ENCODE measurements at places on chromosomes 7 and 10. TPM values are rescaled to one million over a fixed set of nuclear protein-coding genes. Genes with fewer than 3 reads are reported as not detected.

DNA sequence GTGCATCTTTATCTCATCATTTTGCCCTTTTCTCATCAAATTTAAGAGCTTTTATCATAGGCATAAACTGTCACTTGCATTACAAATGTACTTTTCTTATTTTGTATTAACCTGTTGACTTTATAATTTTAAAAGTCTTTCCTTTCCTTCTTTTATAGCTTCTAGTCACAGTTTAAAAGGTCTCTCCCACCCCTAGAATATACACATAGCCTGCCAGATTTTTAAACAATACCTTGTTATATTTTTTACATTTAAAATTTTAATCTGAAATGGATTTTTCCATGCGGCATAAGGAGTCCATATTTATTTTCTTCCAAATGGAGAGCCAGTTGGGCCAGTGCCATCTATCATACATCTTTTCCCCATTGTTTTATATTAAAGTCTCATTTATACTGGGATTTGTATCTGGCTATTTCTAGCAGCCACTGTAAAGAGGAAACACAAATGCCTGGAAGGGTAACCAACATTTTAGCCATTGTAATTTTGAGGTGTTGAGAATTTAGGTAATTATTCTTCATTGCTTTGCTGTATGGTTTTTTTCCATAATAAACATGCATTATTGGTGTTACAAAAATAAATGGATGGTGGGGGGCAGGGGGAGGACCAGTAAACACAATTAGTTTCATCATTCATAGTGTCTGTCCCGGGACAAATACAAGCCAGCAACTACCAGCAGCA is 92.8 kb downstream of the CCDC71L start:
- DNase-seq: no peak

DNA sequence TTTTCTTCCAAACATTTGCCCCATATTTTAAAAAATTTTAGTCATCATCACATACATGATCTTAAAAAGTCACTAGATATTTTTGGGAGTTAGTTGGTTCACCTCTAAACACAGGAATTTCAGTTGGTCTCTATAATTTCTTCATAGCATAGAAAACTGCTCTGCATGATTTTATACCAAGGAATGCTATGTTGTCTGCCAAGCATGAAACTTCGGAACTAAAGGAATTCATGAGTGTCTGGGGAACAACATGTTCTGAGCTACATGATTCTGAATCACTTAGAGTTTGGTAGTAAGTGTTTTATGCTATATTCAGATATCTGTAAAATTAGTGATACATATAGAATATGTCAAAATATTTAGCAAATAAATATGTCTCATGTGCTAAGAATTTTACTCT is 957.8 kb downstream of the GATA3 start:
- no peak for DNase-seq

The HOXA3 gene
- 0.74 TPM for total RNA-seq

The SPDYE1 gene
- not detected for total RNA-seq

The NUTM2A gene
- total RNA-seq: 1.9 TPM

All from left cardiac atrium (tissue), 4 donors.